Thoracic aorta (tissue), 2 donors: ENCODE measurements at places on chromosomes 13 and 19.

GRCh38 chr19:50943074-50943828 is 9.6 kb downstream of the KLK5 start:
- no peak overlapping the region for H3K4me3 ChIP-seq
- H3K36me3 ChIP-seq = no peaks in the 10 kb centered on the region
- H3K27me3 ChIP-seq = no peaks in the 10 kb centered on the region
- DNase-seq = no peak

DNA sequence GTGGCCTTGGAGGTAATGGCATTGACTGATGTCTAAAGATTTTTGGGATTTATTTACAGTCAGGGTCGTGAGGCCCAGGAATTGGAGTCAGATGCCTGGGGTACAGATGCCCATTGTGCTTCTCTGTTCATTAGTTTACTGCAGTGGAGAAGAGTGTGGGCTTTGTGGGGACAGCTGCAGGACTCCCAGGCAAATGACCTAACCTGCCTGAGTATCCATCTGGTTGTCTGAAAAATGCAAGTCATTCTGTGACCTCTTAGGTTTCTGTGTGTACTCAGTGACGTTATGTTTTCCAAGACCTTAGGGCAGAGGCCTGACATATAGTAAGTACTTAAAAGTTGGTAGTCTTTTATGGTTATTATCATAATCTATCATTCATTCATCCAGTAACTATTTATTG is 60.5 kb downstream of the SPATA13 start:
- no peaks in the 10 kb centered on the region for H3K36me3 ChIP-seq
- no peaks in the 10 kb centered on the region for H3K27me3 ChIP-seq
- no peak overlapping the region for H3K27ac ChIP-seq
- H3K4me1 ChIP-seq = peaks cover 2% of the 10 kb centered on the region

DNA sequence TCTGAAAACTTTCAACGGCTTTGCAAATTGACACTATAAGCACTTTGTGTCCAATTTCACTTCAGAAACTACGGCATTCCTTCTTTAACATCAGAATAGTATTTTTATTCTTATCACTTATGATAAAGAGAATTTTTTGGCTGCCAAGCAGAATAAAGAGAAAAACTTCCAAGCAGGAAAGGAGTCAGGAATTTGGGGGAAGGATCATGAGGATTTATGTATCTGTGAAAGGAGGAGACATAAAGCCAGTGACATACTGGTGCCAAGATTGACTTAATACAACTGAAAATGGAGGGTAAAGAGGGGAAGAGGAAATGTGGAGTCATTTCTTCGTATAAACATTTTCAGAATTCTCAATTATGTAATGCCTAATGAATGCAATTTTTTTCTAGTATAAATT is 94.7 kb downstream of the RBM26 start:
- no peak overlapping the region for H3K27ac ChIP-seq
- DNase-seq = no peak
- H3K4me1 ChIP-seq = peaks cover 8% of the 10 kb centered on the region
- H3K36me3 ChIP-seq = no peaks in the 10 kb centered on the region
- H3K27me3 ChIP-seq = no peaks in the 10 kb centered on the region

DNA sequence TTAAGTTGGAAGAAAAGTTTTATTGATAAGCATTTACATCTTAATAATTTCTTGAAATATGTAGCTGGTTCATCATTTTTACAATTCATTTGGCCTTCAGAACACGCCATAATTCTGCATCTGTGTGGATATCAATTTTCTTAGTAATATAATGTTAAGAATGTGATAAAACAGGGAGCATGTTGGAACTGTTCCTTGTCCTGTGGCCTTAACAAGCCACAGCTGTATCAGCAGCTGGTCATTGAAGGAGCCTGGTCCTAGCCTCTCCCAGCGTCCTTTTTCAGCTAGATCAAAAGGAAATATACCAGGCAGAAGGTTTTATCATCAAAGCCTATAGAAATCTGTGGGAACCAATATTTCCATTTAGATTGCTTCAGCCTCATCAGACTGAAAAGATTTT is 421.8 kb downstream of the SPRY2 start:
- no peaks in the 10 kb centered on the region for H3K36me3 ChIP-seq
- no peak overlapping the region for H3K4me3 ChIP-seq
- H3K27me3 ChIP-seq = no peaks in the 10 kb centered on the region
- H3K27ac ChIP-seq = no peak overlapping the region
- H3K4me1 ChIP-seq = no peaks in the 10 kb centered on the region
- no peak for DNase-seq

DNA sequence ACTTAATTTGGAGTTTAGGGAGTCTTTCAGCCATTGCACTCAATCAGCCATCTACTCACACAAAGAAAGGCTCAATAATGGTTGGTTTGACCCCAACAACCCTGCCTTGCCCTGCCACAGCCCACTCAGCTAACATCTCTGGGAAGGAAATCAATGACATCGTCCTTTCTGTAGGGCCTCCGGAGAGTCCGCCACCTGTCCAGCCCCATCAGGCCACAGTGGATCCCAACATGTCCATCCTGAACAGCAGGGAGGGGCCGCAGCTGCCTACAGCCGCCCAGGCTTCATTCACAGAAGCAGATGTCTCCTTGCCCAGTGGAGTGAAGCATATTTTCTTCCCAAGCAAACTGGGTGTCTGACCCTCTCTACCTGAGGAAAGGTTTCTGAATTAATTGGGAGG is 4.2 kb upstream of the CDX2 start:
- H3K27me3 ChIP-seq = peaks cover 7% of the 10 kb centered on the region
- no peak overlapping the region for H3K4me3 ChIP-seq
- no peak for DNase-seq

DNA sequence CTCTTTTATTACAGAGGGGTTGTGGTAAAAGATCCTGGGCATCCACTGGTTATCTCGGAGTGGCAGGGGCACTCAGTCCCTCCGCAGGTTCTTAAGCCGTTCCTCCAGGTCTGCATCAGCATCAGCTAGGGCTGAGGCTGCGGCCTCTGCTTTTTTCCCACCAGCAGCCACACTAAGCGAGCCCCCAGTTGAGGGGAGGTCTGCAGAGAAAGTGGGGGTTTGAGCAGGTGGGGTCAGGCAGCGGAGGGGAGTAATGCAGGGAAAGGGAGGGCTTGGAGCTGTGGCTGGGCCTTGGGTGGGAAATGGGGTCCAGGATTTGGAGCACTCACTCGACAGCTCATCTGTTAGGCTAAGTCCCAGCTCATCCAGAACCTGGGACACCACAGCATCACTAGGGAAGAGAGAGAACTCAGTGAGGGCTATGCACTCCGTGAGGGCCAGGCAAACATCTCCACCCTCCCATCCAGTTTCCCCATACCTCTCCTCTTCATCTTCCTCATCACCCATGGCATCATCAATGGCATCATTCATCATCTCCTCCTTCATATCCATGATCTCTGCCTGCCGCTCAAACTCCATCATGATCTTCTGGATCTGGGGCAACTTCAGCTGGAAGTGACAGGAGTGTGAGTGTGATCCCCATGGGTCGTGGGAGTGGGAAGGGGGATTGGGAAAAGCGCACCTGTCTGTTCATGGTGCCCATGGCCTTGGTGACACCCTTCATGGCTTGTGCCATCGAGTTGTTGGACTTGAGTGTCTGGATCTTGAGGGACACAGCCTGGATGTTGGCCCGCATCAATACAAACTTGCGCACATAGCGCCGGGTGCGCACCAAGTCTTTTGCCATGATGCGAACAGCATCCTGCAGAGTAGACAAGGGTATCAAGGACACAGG is 3.1 kb downstream of the CHMP2A start:
- no peak overlapping the region for H3K4me3 ChIP-seq
- H3K27me3 ChIP-seq = no peaks in the 10 kb centered on the region
- H3K36me3 ChIP-seq = peaks cover 66% of the 10 kb centered on the region
- no peak for DNase-seq

- no peaks in the 10 kb centered on the region for H3K27me3 ChIP-seq
- no peaks in the 10 kb centered on the region for H3K4me1 ChIP-seq
Observed at GRCh38 chr19:19338082-19338481, 17.5 kb downstream of the MAU2 start.

- DNase-seq = no peak
- H3K4me3 ChIP-seq = no peak overlapping the region
- no peaks in the 10 kb centered on the region for H3K36me3 ChIP-seq
- H3K27me3 ChIP-seq = no peaks in the 10 kb centered on the region
- H3K4me1 ChIP-seq = no peaks in the 10 kb centered on the region
Observed at GRCh38 chr13:34350671-34351070, 532.7 kb downstream of the RFC3 start.

DNA sequence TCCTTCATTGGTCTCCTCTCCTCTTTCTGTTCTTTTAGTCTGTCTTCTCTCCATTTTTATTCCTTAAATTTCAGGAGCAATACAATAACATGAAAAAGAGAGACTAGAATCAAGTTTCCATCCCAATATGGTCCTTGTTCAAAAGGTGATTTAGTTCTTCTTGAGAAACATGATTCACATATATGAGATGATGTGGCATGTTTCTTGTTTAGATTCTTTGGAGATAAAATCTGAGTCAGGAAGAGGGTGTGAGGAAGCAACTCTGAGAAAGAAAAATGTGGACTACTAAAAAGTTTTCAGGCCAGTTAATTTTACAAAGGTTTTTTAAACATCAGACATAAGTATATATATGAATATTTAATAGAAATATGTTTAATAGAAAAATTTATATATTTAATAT is 231.4 kb downstream of the OXGR1 start:
- H3K36me3 ChIP-seq = no peaks in the 10 kb centered on the region
- no peaks in the 10 kb centered on the region for H3K27me3 ChIP-seq
- H3K27ac ChIP-seq = no peak overlapping the region

DNA sequence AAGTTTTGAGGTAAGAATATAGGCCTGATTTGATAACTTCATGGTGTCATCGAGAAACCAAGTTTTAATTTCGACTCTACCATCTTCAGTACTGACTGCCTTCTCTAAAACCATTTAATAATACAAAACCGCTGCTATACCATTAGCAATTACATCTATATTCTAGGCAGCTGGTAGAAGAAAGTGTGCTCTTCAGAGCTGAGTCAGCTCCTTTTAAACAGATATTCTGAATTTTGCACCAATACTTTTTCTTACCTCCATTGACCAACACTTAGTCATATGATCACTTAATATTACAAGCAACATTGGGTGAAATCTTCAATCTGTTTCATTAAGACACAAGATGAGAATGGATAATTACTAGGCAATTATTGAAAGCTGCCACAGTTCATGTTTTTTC is 1667.8 kb downstream of the PCDH9 start:
- H3K4me1 ChIP-seq = no peaks in the 10 kb centered on the region
- no peak for DNase-seq
- no peaks in the 10 kb centered on the region for H3K36me3 ChIP-seq
- no peak overlapping the region for H3K27ac ChIP-seq

GRCh38 chr19:1675633-1676350 is 23.4 kb upstream of the TCF3 start:
- H3K4me3 ChIP-seq = no peak overlapping the region
- no peak for DNase-seq
- H3K36me3 ChIP-seq = no peaks in the 10 kb centered on the region

DNA sequence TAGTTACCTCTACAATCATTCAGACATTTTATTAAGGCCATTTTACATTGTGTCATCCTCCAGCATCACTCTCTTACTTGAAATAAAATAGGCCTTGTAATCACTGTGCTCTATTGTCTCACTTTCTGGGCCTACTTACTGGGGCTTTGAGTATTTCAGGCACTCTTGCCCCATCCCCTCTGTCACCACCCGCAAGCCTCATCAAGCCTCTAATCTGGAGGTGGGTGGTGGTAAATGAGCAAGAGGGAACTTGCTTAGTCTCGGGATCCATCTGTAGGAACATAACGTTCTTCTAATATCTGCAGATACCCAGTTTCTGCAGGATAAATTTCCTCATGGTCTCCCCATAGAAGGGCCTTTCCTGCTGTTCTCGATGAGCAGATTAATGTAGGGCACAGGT is 19.4 kb upstream of the GPR18 start:
- no peak for DNase-seq
- no peaks in the 10 kb centered on the region for H3K36me3 ChIP-seq
- no peak overlapping the region for H3K4me3 ChIP-seq

GRCh38 chr19:45717983-45718650 is 12.6 kb downstream of the FBXO46 start:
- peak overlapping the region; percentile 81 for H3K4me3 ChIP-seq
- peaks cover 6% of the 10 kb centered on the region for H3K36me3 ChIP-seq
- peak overlapping the region; percentile 80 for H3K27ac ChIP-seq
- H3K4me1 ChIP-seq = peaks cover 14% of the 10 kb centered on the region
- H3K27me3 ChIP-seq = no peaks in the 10 kb centered on the region

DNA sequence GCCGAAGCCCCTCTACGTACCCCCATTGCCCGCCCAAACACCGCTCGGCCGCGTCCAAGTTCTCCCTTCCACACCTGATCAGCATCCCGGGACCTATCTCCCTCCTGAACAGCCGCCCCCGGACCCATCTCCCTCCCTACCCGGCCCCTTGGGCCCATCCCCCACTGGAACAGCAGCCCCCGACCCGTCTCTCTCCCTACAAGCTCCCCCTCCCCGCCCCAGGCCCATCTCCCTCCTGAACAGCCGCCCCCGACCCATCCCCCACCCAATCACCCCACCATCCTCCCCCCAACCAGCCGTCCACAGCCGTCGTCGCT is 610 bp downstream of the ZSCAN1 start:
- no peak overlapping the region for H3K27ac ChIP-seq
- DNase-seq = no peak
- H3K36me3 ChIP-seq = no peaks in the 10 kb centered on the region
- peak overlapping the region; percentile 42 for H3K4me3 ChIP-seq
- no peaks in the 10 kb centered on the region for H3K27me3 ChIP-seq
- H3K4me1 ChIP-seq = no peaks in the 10 kb centered on the region

DNA sequence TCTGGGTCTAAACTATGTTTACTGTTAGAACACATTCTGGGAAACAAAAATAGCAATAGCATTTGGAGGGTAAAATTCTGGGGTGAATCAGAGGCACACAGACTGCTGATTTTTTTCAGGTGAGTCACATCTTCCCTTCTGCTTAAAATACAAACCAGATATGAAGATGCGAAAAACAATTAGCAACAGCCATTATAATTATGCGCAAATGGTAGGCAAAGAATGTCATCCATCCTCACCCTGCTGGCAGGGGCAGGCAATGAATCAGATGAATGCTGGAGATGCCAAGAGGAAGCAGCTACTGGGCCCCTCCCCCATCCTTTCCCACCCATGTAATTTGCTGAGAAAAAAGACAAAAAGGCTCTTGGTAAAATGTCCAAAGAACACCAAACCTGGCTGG is 282.9 kb downstream of the KLF5 start:
- H3K27me3 ChIP-seq = no peaks in the 10 kb centered on the region
- no peaks in the 10 kb centered on the region for H3K36me3 ChIP-seq
- H3K4me1 ChIP-seq = no peaks in the 10 kb centered on the region

DNA sequence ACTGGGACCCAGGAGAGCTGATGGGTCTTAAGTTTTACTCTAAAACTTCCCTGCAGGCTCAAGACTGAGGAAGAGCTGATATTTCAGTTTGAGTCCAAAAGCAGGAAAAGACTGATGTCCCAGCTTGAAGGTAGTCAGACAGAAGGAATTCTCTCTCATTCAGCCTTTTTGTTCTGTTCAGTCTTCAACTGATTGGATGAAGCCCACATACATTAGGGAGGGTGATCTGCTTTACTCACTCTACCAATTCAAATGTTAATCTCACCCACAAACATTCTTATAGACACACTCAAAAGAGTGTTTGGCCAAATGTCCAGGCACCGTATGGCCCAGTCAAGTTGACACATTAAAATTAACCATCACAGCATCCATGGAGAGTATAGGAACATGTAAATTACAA is 173.5 kb downstream of the KCNRG start:
- H3K27ac ChIP-seq = no peak overlapping the region
- no peak overlapping the region for H3K4me3 ChIP-seq
- no peaks in the 10 kb centered on the region for H3K36me3 ChIP-seq

GRCh38 chr19:30896554-30896953 is 452.7 kb downstream of the TSHZ3 start:
- no peaks in the 10 kb centered on the region for H3K4me1 ChIP-seq
- DNase-seq = no peak
- no peaks in the 10 kb centered on the region for H3K36me3 ChIP-seq
- no peaks in the 10 kb centered on the region for H3K27me3 ChIP-seq
- H3K27ac ChIP-seq = no peak overlapping the region
- no peak overlapping the region for H3K4me3 ChIP-seq

GRCh38 chr19:15431396-15432017 is 12.7 kb upstream of the AKAP8L start:
- H3K4me3 ChIP-seq = peak overlapping the region; percentile 90
- H3K36me3 ChIP-seq = peaks cover 27% of the 10 kb centered on the region
- no peaks in the 10 kb centered on the region for H3K27me3 ChIP-seq
